ENCODE measurements at places on chromosomes 7 and 10.

GRCh38 chr10:62000037-62000603 is 98.6 kb downstream of the ARID5B start:
- DNase-seq, result no peak

DNA sequence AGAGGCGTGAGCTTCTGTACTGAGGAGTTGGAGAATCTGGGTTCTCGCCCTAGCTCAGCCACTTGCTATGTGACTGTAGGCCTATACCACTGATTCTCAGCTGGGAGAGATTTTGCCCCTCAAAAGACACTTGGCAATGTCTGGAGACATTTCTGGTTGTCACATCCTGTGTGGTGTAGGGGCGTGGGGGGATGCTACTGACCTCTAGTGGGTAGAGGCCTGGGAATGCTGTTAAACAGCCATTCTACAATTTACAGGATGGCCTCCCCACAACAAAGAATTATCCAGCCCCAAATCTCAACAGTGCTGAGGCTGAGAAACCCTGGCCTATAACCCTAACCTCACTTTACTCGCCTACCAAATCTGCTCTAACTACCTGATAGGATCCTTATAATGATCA is 58.8 kb upstream of the GAD2 start:
- DNase-seq, result no peak

GRCh38 chr10:128873411-128874054 is 593.5 kb upstream of the MGMT start:
- DNase-seq, result no peak

- DNase-seq, result no peak
Observed at GRCh38 chr7:92053312-92053711, 81.0 kb downstream of the CYP51A1 start.

DNA sequence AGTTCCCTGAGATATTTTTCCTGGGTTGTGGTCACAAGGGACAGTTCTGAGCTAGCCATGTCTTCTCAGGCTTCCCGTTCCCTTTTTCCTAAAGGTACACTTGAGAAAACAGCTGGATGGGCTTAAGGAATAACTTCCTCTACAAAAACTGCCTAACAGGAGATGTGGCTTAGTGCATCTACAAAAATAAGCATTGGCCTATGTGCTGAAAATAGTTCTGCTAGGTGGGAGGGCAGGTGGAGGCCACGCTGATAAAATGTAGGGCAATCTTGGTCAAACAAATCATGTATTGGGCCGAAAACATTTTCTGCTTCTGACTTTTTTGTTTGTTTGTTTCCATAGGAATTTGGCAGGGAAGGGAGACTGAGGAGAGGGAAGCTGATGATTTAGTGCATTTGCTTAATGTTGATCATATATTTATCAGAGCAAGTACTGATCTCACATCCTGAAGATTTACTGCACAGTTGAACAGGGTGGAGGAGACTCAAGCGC is 409.4 kb upstream of the FZD8 start:
- no peak for DNase-seq

Data from stimulated activated CD8-positive, alpha-beta memory T cell treated with anti-CD3 and anti-CD28 coated beads, Interleukin-7, amount 100 ng/mL, for 48 hours (primary cell).